ENCODE measurements at places on chromosomes 12 and 14.

DNA sequence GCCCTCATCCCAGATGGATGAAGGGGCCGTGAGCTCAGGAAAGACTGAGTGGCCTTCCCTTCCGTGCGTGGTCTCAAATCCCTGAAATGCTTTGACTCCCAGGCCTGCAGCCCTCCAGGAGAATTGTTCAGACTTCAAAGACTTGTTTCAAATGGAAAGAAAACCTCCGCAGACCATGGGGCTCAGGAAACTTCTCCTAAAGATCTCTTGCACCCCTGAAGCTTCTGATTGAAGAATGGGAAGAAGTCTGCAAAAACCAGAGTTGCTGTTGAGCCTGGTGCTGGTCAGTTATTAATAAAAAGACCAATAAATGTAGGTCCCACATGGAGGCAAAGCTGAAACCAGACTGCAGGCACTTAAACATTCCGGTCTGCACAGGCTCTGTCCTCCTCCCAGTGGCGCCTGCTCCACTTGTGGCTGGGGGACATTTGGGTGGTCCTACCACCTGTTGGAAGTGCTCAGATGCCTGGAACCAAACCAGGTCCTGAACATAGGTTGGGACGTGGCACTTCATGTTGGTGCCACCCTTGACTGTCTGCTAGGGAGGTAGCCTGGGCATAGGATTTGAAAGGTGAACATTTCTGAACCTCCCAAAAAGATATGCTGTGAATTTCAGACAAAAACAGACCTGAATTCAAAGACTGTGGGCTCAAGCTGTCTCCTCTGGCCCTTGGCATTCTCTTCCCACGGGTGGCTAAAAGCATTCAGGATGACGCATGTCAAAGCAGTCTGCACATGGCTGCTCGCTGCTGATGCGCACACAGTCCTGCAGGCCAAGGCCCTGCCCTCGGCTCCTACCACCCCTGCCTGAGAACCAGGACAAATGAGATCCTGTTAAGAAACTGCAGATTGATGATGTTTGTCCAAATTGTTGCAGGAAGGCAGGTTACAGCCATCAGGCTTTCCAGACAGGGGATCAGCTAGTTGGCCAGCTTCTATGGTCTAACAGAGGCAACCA is 36.2 kb upstream of the MEG3 start:
- DNase-seq, result no peak

GRCh38 chr12:94507455-94507854 is 47.8 kb upstream of the CEP83 start:
- DNase-seq, result no peak

- DNase-seq, result no peak
These were observed 64.2 kb downstream of the LLPH start for GRCh38 chr12:66066137-66066928.

DNA sequence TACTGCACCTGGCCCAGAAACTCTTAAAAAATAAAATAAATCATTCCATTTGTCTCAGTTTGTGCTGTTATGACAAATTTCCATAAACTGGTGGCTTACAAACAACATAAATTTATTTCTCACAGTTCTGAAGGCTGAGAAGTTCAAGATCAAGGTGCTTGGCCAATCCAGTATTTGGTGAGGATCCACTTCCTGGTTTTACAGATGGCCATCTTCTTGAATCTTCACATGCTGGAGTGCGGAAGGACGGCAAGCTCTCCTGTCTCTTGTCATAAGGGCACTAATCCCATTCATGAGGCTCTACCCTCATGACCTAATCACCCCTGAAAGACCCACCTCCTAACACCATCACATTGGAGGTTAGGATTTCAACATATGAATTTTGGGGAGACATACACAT is 29.9 kb upstream of the MYBPC1 start:
- no peak for DNase-seq

DNA sequence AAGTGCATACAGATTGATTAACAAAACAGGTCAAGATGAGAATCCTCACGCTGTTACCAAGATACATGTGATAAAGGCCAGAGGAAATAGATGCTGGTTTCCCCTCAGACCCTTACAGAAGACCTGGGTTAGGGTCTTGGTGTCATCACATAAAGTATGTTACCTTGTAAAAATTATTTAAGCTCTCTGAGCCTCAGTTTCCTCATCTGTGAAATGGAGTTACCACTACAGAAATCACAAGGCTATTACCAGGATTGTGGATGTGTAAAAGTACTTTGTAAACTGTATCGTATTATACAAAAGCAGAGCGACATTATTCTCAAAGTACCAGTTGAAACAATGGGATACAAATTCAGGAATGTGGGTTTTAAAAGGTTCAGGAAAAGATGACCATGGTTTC is 14.0 kb downstream of the SAMD4A start:
- no peak for DNase-seq

DNA sequence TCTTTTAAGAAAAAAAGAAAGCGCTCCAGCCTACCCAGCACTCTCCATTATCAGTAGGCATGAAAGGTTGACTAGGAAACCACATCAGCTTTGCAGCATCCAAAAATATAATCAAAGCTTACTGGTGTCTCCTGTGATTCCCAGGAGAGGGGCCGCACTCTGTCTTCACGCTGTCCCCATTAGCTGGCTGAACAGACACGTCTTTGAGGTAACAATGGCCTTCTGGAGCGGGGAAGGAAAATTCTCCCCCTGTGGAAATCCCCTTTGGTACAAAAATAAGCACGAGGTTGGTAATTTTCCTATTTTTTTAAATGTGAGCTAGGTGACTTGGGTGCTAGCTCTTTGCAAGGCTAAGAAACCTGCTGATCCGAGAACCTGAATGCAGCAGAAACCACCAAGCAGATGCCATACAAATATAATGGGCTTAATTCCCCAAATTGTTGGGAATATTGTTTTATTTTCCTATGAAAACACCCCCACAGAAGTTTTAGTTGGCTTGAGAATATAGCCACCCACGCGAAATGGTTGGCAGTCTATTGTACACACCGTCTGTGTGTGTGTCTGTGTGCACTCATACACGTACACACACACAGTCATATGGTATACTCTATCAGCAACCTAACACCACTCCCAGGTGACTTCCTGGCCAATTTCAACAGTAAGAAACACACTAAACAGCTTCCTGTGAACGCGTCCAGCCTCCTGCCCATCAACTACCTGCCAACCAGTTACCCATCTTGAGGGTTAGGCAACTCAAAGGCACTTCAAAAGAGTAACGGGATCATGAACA is 71.2 kb downstream of the KSR2 start:
- no peak for DNase-seq

GRCh38 chr14:66380143-66380542 is 106.0 kb upstream of the CCDC196 start:
- DNase-seq, result no peak

- no peak for DNase-seq
These were observed 19.8 kb downstream of the ISM2 start for GRCh38 chr14:77478796-77479195.

- DNase-seq, result no peak
These were observed 218.3 kb upstream of the PDZRN4 start for GRCh38 chr12:40969796-40970195.

DNA sequence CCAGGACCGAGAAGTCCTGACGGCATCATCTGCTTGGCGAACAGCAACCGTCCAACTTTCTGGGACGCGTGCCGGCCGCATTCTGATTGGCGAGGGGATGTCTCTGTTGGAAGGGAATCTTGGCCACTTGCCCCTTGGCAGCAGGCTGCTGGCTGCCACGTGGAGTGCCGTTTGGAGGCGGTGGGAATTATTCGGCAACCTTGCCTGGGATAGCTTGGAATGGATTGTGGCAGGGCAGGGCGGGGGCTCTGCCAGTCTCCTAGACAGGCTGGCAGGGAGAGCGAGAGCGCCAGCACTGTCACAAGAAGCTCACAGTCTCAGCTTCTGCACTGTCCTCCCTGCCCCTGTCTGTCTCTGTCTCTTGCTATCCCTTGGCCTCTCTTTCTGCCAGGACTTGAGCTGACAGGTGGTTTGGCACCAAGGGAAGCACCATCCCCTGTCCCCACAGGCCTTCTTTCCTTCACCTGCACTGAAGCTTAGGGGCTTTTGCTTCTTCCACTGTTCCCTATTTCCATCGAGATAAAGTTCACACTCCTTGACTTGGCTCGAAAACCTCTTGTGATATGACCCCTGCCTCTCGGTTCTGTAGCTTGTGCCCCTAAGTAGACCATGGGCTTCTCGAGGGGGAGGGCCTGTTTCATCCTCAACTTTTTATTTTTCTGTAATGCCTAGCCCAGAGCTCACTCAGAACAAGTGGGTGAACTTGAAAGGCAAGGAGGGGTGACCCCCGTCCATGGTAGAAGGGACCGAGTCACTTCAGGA is 201.9 kb downstream of the PHETA1 start:
- no peak for DNase-seq

- DNase-seq, result no peak
These were observed 28.4 kb downstream of the PTPN11 start for GRCh38 chr12:112447106-112447505.

GRCh38 chr12:65335021-65335714 is 56.7 kb downstream of the MSRB3 start:
- no peak for DNase-seq

- DNase-seq, result no peak
These were observed 256.6 kb downstream of the PRKD1 start for GRCh38 chr14:29671034-29671433.

GRCh38 chr12:132881818-132882217 is 5.6 kb downstream of the CHFR start:
- no peak for DNase-seq

DNA sequence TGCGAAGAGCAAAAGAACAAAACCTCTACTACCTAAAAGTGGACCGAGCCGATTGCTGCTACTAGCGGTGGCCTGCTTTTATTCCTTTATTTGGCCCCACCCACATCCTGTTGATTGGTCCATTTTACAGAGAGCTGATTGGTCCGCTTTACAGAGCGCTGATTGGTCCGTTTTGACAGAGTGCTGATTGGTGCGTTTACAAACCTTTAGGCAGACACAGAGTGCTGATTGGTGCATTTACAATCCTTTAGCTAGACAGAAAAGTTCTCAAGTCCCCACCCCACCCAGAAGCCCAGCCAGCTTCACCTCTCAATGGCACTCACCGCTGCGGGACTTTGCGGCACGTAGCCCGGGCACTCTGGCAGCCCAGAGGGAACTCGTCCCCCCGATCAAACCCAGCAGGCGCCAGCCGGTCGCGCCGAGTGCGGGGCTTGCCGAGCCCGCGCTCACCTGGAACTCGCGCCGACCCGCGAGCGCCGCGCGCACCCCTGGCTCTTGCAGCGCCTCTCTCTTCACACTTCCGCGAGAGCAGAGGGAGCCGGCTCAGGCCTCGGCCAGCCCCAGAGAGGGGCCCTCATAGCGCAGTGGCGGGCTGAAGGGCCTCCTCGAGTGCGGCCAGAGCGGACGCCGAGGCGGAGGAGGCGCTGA is 8.7 kb upstream of the FGD4 start:
- DNase-seq, result peak; percentile 72

DNA sequence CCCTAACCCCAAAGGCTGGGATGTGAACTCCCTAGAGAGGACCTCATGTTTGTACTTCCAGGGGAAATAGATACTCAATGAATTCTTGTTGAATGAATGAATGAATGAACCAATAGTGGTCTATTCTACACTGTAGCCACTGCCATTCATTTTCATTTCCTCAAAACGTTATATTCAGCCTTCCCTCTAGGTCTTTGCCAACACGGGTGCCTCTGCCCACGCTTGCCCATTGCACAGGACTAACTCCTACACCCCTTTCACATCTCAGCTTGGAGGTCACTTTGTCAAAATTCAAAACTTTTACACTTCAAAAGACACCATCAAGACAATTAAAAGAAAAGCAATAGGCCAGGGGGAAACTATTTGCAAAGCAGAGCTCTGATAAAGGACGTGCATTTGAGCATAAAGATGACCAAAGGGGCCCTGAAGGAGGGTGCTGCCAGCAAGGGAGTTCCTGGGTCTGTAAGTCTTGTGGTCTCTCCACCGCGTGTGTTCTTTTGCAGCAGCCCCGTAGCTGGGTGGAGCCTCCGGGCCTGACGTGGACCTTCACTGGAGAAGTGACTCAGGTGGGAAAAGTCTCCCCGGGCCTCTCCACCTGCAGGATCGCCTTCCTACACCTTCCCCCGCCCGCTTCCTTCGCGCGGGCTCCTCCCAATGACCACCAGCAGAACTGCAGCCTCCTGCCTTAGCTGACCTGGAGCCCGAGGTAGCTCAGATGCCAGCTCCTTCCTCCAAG is 31.5 kb downstream of the TMEM63C start:
- peak; percentile 64 for DNase-seq

DNA sequence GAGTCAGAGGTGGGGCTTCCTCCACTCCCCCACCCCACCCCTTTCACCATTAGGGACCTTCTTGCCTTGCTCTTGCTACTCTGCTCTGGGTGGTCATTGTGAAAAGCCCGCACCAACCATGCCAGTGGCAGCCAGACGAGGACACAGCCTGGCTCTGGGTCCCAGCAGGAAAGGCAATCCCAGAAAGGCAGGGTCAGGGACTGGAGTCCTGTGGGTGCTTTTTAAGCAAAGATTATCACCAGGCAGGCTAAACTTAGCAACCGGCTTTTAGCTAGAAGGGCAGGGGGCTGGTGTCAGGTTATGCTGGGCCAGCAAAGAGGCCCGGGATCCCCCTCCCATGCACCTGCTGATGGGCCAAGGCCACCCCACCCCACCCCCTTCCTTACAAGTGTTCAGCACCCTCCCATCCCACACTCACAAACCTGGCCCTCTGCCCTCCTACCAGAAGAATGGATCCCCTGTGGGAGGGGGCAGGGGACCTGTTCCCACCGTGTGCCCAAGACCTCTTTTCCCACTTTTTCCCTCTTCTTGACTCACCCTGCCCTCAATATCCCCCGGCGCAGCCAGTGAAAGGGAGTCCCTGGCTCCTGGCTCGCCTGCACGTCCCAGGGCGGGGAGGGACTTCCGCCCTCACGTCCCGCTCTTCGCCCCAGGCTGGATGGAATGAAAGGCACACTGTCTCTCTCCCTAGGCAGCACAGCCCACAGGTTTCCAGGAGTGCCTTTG is 1.2 kb upstream of the GAPDH start:
- peak; percentile 84 for DNase-seq

DNA sequence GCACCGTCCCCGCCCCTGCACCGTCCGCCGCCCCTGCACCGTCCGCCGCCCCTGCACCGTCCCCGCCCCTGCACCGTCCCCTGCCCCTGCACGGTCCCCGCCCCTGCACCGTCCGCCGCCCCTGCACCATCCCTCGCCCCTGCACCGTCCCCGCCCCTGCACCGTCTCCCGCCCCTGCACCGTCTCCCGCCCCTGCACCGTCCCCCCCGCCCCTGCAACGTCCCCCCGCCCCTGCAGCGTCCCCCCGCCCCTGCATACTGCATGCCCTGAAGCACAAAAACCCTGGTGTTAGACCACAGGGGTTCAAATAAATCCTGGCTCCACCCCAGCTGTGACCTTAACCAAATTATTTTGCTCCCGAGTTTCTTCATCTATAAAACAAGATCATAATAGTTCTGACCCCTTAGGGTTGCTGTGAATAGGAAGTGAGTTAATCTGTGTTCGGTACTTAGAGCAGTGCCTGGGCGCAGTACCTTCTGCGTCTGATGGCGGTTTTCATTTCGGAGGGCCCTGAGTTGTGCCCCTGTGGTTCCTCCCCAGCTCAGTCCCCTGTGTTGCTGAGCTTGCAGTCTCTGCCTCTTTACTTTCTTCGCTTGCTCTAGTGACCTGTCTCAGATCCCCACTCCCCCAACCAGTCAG is 38.1 kb downstream of the ESRRB start:
- no peak for DNase-seq

- DNase-seq, result no peak
These were observed 38.1 kb downstream of the PZP start for GRCh38 chr12:9169979-9170634.

- no peak for DNase-seq
These were observed 54.2 kb downstream of the SUDS3 start for GRCh38 chr12:118430516-118430915.
